ENCODE measurements at places on chromosomes 7 and 10.
A peak's percentile ranks its signal among the peaks of the same experiment; 100 is the strongest.

GRCh38 chr10:60032723-60033122, 126.4 kb upstream of the CCDC6 start:
- DNase-seq = peak; percentile 20

DNA sequence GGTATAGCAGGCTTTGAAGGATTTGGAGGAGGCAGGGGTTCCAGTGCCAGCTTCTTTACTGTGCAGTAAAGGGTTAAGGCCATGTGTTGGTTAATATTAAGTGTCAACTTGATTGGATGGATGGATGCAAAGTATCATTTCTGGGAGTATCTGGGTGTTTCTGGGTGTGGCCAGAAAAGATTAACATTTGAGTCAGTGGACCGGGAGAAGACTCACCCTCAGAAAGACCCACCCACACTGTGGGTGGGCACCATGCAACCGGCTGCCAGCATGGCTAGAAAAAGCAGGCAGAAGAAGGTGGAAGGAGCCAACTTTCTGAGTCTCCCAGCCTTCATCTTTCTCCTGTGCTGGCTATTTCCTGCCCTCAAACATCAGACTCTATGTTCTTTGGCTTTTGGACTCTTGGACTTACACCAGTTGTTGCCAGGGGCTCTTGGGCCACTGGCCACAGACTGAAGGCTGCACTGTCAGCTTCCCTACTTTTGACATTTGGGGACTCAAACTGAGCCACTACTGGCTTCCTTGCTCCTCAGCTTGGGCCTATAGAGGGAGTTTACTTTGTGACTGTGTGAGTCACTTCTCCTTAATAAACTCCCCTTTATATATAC, 6.8 kb upstream of the TRUB1 start:
- DNase-seq = no peak

GRCh38 chr7:143988976-143989745, 11.0 kb upstream of the OR6B1 start:
- peak; percentile 16 for DNase-seq

- DNase-seq = no peak
These were observed 36.1 kb downstream of the RALA start for GRCh38 chr7:39659356-39660013.

- DNase-seq = no peak
These were observed 7.8 kb upstream of the PANK1 start for GRCh38 chr10:89652806-89653370.

- DNase-seq = no peak
These were observed 150.9 kb downstream of the ANK3 start for GRCh38 chr10:60238759-60239100.

GRCh38 chr7:77362905-77363304, 53.2 kb downstream of the GSAP start:
- no peak for DNase-seq
